ENCODE measurements at places on chromosomes 13 and 19.
A peak's percentile ranks its signal among the peaks of the same experiment; 100 is the strongest.

- DNase-seq: no peak
Observed at GRCh38 chr13:24080134-24080533, 80.4 kb upstream of the SPATA13 start.

- DNase-seq: peak; percentile 88
Observed at GRCh38 chr19:49512970-49513745, 697 bp downstream of the FCGRT start.

GRCh38 chr19:2636897-2637683 is 65.4 kb downstream of the GNG7 start:
- peak; percentile 94 for DNase-seq

DNA sequence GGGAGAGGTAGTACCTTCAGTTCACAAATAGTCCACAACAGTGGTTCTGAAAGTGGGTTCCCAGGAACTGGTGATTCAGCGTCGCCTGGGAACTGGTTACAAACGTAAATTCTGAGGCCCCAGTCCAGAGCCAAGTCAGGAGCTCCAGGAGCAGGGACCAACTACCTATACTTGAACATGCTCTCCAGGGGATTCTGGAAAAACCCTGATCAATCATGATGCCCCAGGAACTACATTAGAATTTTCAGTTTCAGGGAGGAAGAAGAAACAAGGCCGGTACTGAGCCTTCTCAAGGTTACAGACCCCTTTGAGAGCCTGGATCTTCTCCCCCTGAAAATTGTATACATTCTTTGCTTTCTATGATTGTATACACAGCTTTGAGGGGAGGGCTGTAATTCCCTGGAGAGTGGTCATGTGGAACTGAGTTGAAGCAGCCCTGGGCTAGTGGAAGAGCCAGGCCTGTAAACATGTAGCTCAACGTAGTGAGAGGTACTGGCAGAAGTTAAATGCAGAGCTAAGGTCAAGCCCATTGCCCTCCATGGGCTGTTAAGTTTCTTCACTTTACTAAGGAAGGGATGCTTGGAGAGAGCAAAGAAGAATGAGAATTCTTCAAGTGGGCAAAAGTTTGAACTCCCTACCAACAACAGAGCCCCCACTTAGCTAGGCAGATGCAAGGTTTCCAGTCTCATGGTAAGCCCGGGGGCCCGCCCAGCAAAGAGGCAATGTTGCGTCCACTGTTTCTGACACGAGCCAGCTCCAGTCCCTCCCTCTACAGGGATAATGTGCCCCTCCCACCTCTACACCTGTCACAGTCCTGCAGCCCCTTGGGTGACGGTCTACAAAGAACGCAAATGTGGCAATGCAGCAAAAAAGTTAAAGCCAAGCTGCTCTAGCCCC is 17.0 kb downstream of the DOCK9 start:
- DNase-seq: no peak

DNA sequence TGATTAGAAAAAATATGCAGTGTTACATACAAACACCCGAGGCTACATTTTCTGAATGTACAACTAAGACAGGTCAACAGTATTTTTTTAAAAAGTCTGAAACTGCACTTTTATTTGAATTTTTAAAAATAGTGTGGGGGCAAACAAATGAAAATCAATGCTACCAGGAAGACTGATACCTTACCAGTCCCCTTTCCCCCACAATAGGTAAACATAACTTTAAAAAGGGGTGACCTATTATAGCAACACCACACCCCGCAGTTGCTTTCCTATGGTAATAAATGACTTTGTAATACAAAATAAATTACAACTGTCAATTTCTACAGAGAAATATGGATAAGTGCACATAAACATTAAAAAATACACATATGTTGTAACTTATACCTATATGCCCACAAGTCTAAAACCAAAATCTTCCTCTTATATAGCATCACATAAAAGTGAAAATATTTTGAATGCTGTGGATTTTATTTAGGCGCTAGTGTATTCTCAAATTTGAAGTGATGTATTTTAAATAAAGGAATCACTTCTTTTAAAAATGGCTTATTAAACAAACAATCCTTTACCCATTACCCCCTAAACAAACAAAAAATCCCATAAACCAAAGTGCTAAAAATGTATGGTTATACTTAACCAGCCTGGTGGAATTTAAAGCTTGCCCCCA is 63.1 kb downstream of the KCNRG start:
- no peak for DNase-seq

DNA sequence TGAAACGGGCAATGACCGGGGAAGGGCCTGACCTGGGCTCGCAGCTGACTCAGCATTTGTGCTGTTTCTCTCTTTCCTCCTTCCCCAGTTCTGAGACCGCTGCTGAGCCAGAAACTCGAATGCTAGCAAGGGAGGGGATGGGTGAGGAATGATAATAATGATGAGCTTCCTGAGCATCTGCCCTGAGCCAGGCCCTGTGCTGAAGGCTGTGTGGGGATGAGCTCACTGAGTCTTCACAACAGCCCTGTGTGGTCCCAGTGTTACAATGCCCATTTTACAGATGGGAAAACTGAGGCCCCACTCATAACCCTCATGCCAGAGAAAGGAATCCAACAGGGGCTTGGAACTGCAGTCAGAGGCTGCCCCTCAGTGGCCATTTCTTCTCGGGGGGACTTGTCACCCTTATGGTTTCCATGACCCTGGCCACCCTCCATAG is 8.1 kb downstream of the SULT2B1 start:
- DNase-seq: no peak

- DNase-seq: peak; percentile 93
Observed at GRCh38 chr13:112968910-112969691, at the start of gene MCF2L. Gene MCF2L (plus strand): TSS chr13:112969214. CDS start chr13:112969380, 166 bp downstream.

DNA sequence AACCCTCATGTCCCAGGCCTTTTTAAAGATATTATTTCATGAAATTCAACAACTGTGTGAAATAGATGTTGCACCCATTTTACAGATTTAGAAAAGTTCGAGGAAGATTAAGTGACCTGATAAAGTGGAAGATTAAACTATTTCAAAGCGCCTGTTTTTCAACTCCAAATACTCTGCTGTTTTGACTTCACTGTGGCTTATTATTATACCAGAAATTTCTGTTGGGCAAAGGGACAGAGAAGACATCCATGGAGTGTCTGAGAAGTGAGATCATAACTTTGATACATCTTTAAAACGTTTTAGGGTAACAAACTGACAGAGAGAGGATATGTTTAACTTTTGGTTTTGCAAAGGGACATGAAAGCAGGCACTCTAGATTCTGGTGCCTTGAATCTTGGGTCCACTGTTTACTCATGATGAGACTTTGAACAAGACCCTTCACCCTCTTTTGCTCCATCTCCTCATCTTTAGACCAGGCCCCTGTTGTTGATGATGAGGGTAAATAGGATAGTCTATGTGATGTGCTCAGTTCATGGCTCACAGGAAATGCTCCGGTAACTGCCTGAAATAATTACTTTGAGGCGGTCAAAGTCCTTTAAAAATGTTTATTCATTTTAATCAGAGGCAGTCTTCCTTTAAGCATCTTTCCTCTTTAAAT is 55.4 kb downstream of the RFC3 start:
- no peak for DNase-seq

DNA sequence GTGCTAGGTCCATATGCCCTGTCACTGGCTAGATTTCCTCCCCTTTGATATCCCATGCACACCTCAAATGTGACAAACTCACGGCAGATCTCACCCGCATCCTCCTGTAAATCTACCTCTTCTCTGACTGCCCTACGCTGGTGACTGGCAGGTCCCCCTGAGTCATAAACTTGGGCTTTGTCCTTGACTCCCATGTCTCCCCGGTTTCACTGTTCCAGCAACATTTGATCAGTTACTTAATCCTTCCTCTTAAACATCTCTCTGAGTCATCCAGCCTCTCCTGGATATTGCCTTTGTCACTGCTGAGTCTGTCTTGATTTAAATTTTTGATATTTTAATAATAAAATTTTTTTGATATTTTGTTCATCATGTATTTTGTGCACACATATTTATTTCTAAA is 26.5 kb downstream of the FAM216B start:
- no peak for DNase-seq

DNA sequence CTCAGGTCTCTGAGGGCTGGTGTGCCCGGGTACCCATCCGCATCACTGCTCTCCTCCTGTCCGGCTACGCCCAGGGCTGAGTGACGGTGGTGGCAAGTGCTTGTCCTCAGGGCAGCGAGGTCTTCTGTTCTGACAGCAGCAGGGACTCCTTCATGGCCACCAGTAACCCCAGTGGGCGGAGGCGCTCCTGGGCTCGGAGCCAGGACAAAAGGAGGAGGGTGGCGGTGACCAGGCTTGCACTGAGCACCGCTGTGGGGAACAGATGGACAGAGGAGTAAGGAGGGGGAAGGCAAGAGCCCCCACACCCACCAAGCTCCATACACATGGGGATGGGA is 5.8 kb downstream of the CD320 start:
- no peak for DNase-seq

DNA sequence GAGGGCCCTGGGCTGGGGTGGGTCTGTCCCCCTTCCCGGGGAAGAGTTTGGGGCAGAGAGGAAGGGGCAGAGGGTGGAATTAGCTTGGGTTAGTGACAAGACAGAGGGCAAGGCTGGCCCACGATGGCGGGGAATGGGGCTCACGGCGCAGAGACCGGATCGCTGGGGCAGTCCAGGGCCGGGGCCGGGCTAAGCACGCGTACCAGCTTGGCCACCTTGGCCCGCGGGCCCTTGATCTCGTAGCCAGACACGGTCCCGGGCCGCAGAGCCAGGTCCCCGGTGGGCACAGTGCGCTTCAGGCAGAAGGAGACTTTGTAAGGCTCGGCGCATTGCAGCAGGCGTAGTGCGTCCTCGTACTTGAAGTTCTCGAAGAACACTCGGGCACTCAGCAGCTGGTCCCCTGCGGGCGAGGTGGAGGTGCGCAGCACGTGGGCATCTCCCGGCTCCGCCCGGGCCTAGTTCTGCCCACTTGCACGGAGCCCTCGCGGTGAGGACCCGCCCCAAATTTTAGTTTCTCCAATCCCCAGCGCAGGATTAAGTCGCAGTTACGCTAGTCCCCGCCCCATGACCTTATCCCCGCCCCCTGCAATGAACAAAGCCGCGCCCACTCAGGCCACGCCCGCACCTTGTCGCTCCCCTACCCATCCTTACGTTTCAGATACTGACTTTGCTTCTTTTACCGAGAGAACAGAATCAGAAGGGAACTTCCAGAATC is 8.6 kb upstream of the HIPK4 start:
- DNase-seq: peak; percentile 78

GRCh38 chr19:2054763-2055162 is 3.7 kb upstream of the MKNK2 start:
- no peak for DNase-seq

GRCh38 chr13:26168237-26168814 is 53.8 kb downstream of the RNF6 start:
- no peak for DNase-seq

GRCh38 chr13:114047358-114047881 is 73.5 kb upstream of the C13orf46 start:
- DNase-seq: no peak

DNA sequence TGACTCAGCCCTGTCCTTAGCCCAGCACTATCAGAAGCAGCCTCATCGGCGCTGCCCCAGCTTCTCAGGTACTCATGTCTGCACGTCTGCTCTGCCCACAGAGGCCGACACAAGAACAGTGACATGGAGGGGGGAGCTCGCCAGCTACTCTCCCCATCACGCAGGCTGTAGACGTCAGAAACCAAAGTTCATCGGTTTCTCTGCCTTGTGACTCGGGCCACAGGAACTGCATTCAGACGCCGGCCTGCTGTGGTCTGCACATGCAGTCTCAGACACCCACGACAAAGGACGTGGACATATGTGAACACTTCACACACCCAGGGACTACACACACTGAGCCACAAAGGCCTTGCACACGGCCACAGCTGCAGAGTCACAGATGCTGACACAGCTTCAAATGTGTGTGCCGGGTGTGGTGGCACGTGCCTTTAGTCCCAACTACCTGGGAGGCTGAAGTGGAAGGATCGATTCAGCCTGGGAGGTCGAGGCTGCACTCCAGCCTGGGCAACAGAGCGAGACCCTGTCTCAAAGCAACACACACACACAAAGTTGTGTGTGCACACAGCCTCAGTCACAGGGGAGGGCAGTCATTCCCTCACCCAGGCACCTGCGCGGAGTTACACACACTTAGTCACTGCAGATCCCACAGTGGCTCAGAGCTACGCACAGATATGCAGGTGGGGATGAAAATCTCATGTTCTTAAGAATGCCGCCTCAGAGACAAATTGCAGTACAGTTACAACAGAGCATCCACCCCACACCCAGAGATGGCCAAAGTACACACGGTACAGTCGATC is 4.9 kb upstream of the ZFP36 start:
- no peak for DNase-seq

GRCh38 chr13:21218351-21219035 is 42.0 kb downstream of the MRPL57 start:
- no peak for DNase-seq
